GM23248 (cell line): ENCODE measurements at places on chromosomes 2 and 18. TPM values are rescaled to one million over a fixed set of nuclear protein-coding genes. Genes with fewer than 3 reads are reported as not detected.

DNA sequence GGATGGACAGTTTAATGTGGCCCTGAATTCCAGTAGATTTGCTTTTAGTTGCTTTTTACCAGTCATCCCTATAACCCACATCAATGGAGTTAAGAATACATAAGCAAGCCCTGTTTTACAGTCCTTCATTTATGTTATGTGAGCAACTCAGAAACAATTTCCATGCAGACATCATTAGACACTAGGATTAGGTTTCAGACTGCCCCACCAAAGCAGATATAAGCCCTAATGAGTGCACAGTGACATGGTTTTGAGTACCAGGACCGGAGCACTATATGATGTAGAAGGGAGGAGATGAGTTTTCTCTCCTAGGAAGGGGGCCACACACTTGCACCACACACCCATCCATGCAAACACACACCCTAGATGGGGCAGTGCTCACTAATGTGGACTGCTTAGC, 15.5 kb downstream of the KCNS3 start:
- no peak for DNase-seq

GTF2A1L gene
- total RNA-seq = 0.13 and 0.76 TPM in 2 replicates

- DNase-seq = no peak
Observed at GRCh38 chr2:99911736-99912135, 230.7 kb downstream of the AFF3 start.

CCBE1 gene
- total RNA-seq = 11.4 and 16.6 TPM in 2 replicates

RESP18 gene
- not detected in 2 replicates for total RNA-seq

DNA sequence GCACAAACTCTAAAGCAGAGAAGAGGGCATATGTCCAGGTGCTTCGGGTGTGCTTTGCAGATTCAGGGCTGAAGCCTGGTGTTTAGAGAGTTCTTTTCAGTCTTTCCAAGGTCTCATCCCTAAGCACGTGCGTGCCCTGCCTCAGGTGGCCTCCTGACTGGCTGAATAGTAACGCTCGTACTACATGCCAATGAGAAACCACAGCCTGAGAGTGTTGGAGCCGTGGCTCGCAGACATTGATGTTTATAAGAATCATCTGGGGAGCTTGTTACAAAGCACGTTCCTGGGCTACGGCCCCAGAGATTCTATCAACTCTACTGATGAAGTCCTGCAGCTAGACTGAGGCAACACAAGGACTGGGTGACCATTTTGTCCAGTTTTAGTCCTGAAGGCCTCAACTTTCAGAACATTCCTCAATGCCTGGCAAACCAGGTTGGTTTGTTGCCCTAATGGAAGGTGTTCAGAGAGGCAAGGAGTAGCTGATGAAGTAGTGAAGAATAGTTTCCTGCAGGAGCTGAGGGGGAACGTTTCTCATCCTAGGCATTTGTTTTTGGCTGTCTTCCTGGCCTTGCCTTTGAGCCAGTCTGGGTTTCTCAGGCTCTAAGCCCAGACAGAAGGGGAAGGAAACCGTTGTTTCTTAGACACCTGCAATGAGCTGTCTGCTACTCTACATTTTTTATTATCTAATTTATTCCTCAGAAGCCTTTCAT, 31.5 kb upstream of the HAAO start:
- peak; percentile 41 for DNase-seq

GRCh38 chr2:165675551-165675968, 118.5 kb downstream of the GALNT3 start:
- DNase-seq = no peak

CDK15 gene
- 1.3 and 3.2 TPM in 2 replicates for total RNA-seq

TUBA4B gene
- total RNA-seq = not detected in 2 replicates

MALL gene
- total RNA-seq = 42.1 and 43.7 TPM in 2 replicates

DNA sequence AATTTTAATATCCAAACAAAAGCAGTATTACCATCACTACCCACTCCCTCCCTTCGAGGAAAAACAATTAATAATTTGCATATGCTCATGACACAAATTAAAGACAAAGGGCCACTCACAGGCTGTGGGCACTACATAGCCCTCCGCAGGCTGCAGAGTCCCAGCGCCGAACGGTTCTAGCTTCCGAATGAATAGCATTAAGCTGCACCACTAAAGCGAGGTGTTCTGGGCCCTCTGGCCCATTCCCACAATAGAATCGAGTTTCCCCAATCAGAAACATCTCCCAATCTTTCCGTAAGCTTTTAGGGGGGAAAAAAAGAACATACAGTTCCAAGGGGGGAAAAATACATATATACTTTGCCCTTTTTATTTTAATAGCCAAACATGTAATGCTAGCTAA, 14.5 kb upstream of the SIX3 start:
- no peak for DNase-seq

DNA sequence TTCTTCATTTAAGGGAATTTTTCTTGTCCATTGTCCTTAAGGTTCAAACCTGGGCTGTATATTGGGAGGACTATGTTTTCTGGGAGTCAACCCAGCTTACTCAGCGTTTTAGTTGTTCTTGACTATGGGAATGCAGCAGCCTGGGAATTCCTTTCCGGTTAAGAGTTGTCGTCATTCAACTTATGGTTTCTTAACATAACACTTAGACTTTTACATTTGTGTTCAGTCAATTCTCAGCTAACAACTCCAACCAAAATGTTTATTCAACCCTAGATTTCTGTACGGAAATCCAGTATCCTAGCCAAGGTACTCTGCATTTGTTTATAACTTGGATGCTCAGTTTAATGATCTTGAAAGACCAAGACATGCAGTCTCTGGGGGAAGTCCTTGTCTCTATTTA, 960.9 kb downstream of the CBLN2 start:
- no peak for DNase-seq

DNA sequence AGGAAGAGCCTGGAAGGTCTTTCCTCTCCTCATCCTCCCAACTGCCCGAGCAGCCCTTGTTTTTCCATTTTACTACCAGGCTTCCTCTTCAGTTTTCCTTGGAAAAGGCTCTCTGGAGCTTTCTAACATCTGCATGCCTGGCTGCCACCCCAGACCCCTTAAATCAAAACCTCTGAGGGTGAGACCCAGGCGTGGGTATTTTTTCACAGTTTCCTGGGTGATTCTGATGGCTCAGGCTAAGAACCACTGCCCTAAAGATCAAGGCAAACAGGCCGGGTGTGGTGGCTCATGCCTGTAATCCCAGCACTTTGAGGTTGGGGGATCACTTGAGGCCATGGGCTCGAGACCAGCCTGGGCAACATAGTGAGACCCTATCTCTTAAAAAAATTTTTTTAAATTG, 35.4 kb downstream of the EMILIN2 start:
- no peak for DNase-seq
